CD4-positive, alpha-beta memory T cell (primary cell): ENCODE measurements at places on chromosomes 5 and 9.

- no peak for DNase-seq
Observed at GRCh38 chr5:140093179-140093578, 20.7 kb upstream of the PURA start.

DNA sequence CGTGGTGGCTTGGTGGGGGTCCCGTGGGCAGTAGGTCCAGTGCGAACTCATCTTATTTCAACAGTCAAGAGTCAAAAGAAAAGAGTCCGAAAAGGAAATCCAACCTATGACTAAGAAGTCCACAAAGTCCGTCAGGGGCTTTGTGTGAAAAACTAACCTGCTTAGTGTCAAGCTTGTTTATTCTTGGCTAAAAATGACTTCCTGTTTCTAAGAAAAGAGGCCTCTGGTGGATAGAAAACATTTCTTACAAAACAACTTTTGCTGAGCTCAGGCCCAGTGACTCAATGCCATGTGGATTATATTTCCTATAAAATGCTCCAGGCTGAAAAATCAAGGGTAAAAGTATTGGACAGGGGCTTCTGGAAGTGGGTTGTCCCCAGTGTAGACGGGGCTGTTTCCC lies 105.9 kb downstream of the GADD45G start:
- DNase-seq = no peak

DNA sequence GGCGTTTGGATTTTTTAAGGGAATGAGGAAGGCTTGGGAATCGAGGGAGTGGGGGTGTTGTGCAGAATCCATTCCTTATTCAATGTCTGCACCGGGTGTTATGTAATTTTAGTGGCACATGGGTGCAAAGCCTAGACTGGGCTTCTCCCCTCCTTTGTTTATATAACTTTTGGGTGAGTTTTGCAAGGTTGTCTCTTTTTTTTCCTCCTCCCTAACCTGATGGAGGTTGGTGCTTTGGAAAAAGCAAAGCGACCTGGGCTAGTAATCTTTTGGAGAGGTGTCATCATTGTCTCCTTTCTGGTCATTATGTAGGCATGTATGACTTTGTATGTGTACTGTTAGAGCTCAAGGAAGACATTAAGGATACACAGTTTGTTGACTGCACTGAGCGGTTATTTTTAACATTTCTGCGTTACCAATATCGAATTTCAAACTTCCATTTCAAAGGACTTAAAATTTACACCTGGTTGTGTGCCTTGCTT lies 3.1 kb downstream of the SMARCA2 start:
- DNase-seq = peak; percentile 36

- DNase-seq = peak; percentile 78
Observed at GRCh38 chr9:6703898-6704639, 53.7 kb upstream of the KDM4C start.

DNA sequence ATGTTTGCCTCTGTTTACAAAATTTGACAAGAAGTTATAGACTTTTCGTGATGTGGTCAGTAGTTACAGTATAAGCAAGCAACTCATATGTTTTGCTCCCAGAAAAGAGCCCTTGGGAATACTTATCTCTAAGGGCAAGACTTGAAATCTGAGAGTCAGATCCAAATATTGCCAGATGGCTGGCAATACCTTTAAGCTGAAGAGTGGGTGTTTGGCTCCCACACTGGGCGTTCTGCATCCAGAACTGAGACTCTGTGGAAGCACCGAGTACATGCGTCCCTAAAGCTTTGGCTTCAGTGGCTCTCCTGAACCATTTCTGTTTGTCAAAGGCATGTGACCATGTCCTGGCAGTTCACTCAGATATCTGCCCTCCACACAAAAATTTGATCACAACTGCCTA lies 194.1 kb downstream of the DCP2 start:
- no peak for DNase-seq

DNA sequence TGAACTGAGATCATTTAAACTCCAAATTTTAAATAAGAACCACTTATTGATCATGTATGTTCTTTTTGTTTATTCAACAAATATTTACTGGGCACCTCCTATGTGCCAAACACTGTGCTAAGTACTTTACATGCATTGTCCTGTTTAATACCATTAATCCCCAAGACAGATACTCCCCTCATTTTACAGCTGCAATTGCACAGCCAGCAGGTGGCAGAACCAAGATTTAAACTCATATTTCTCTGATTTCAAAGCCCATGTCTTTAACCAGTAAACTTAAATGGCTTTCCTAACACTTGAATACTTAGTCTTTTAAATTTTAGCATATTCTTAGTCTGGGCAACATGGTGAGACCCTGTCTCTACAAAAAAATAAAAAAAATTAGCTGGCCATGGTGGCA lies 43.4 kb upstream of the KIAA1958 start:
- DNase-seq = peak; percentile 26

DNA sequence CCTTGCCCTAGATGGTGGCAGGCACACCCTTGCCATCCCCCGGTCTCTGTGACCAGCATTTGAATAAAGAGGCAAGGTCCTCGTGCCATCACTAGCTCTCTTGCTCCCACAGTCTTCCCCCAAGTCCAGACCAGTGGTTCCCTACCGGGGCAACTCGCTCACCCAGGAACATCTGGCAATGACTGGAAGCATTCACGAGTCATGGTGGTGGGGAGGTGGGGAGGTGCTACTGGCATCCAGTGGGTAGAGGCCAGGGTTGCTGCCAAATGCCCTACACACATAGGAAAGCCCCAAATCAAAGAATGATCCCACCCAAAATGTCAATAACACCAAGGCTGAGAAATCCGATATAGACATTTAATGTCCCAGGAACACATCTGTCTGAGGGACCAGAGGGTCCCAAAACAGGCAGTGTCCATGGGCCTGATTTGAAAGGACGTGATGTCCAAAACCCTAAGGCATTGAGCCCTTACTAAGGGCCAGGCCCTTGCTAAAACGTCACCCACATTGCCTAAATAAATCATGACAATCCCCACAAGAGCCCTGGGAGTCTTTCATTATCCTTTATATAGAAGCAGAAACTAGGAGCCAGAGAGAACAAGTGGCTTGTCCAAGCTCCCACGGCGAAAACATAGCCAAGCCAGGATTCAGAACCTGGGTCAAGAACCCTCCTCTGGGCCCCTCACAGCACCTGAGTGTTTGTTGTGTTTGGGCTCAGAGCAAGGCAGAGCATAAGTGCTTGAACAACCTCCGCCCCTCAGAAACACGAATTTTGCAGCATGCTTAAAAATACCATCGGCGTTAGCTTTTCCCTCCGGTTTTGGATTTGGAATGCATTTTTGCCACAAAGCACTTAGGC lies 119.3 kb upstream of the WWC1 start:
- DNase-seq = no peak

- no peak for DNase-seq
Observed at GRCh38 chr5:93322974-93323860, 257.8 kb downstream of the NR2F1-AS1 start.

GRCh38 chr5:175520321-175520720 lies 42.0 kb downstream of the SFXN1 start:
- DNase-seq = peak; percentile 18

- DNase-seq = no peak
Observed at GRCh38 chr5:160173-160510, 31.2 kb upstream of the LRRC14B start.

- no peak for DNase-seq
Observed at GRCh38 chr9:13744261-13744901, 464.9 kb upstream of the MPDZ start.

DNA sequence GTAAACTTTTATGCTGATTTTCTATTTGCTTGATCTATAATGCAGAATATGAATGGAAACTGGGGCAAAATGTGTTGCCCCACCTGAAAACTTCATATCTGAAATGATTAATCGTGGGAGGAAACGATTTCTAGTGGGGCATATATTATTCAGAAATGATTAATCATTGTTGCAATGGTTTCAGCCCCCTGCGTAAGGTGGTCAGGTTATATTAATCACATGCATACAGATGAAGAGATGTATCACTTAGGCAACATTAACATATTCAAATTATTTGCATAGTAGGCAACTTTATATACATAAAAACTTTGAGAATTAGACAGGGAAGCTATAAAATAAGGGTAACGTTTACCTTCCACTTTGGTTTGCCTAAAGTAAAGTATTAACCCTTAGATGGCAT lies 49.8 kb downstream of the LSM11 start:
- no peak for DNase-seq
